ENCODE measurements at places on chromosomes 16 and 17. TPM values are rescaled to one million over a fixed set of nuclear protein-coding genes. Genes with fewer than 3 reads are reported as not detected.

TNS4 gene
- polyA plus RNA-seq, result not detected

CACNA1H gene
- polyA plus RNA-seq, result not detected

KCTD19 gene
- polyA plus RNA-seq, result not detected

TBC1D3 gene
- polyA plus RNA-seq, result not detected

NOS2 gene
- polyA plus RNA-seq, result 0.21 TPM

PRSS53 gene
- polyA plus RNA-seq, result 0.83 TPM

DBF4B gene
- 1.1 TPM for polyA plus RNA-seq

NR1D1 gene
- 3.6 TPM for polyA plus RNA-seq

HP gene
- not detected for polyA plus RNA-seq

ERN2 gene
- not detected for polyA plus RNA-seq

TPSG1 gene
- not detected for polyA plus RNA-seq

PRR35 gene
- polyA plus RNA-seq, result not detected

KRT25 gene
- not detected for polyA plus RNA-seq

RUNDC3A gene
- polyA plus RNA-seq, result not detected

PRSS33 gene
- polyA plus RNA-seq, result not detected

ULK2 gene
- polyA plus RNA-seq, result 1.8 TPM

SLX1B gene
- polyA plus RNA-seq, result 14.5 TPM

MYH11 gene
- polyA plus RNA-seq, result 3.9 TPM

CCDC200 gene
- 3.0 TPM for polyA plus RNA-seq

GUCY2D gene
- polyA plus RNA-seq, result 0.18 TPM

AGRP gene
- not detected for polyA plus RNA-seq

UMOD gene
- polyA plus RNA-seq, result not detected

TBX6 gene
- not detected for polyA plus RNA-seq

BCAR1 gene
- polyA plus RNA-seq, result not detected

RAB26 gene
- 0.41 TPM for polyA plus RNA-seq

PPY gene
- polyA plus RNA-seq, result not detected

CHD9NB gene
- polyA plus RNA-seq, result not detected

GP1BA gene
- 0.26 TPM for polyA plus RNA-seq

CD300LB gene
- not detected for polyA plus RNA-seq

CPPED1 gene
- polyA plus RNA-seq, result 16.6 TPM

VMO1 gene
- polyA plus RNA-seq, result not detected

TEX14 gene
- not detected for polyA plus RNA-seq

NT5M gene
- polyA plus RNA-seq, result 2.4 TPM

TGFB1I1 gene
- 0.59 TPM for polyA plus RNA-seq

LPO gene
- polyA plus RNA-seq, result not detected

CBX8 gene
- 3.2 TPM for polyA plus RNA-seq

PRDM7 gene
- polyA plus RNA-seq, result not detected

AANAT gene
- 1.1 TPM for polyA plus RNA-seq

ABAT gene
- polyA plus RNA-seq, result 3.3 TPM

LGALS9B gene
- not detected for polyA plus RNA-seq

ZG16B gene
- polyA plus RNA-seq, result not detected

CES4A gene
- polyA plus RNA-seq, result 1.4 TPM

OR4D1 gene
- polyA plus RNA-seq, result 0.11 TPM

CACNG5 gene
- not detected for polyA plus RNA-seq

MARCHF10 gene
- 0.20 TPM for polyA plus RNA-seq

ZNF319 gene
- polyA plus RNA-seq, result 11.0 TPM

LCMT1 gene
- polyA plus RNA-seq, result 34.6 TPM

GRN gene
- 219 TPM for polyA plus RNA-seq

ITGAL gene
- 51.9 TPM for polyA plus RNA-seq

FBXO39 gene
- polyA plus RNA-seq, result not detected

TP53TG3C gene
- polyA plus RNA-seq, result not detected

TMED6 gene
- polyA plus RNA-seq, result not detected

SCARF1 gene
- polyA plus RNA-seq, result 0.19 TPM

TEKT5 gene
- not detected for polyA plus RNA-seq

Data from IgD-negative memory B cell (primary cell).